Fibroblast of skin of left quadriceps (primary cell): ENCODE measurements at places on chromosomes 4 and X.

DNA sequence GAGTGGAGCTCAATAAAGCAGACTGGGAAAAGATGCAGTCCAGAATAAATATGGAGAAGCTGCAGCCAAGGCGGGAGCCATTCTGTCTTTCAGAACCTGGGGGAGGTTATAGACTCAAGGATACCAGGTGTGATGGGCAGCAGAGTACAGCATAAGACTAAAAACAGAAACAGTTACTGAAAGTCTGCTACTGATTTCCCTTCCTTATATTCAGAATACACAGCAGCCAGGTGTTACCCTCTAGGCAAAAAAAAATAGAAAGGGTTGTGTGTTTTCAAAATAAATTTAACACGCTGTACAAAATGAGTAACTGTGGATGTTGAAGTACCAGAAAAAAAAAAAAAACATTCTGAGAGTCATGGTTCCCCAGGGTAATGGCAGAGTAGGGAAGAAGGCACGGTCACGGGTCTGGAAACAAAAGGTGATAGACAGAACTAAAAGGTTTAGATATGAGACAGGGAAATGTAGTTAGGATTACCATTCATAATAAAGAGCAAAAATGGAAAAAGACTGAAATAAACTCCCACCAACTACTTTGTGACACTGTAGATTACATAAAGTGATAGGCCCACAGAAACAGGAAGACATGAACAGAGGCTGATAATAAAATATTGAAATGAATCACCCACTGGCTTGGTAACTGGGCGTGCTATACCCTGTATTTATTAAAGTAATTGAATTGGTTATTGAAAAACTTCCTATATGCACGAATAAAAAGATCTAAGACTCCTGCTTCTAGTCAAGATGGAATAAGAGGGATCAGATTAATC, 10.8 kb upstream of the HHIP start:
- no peak for DNase-seq

DNA sequence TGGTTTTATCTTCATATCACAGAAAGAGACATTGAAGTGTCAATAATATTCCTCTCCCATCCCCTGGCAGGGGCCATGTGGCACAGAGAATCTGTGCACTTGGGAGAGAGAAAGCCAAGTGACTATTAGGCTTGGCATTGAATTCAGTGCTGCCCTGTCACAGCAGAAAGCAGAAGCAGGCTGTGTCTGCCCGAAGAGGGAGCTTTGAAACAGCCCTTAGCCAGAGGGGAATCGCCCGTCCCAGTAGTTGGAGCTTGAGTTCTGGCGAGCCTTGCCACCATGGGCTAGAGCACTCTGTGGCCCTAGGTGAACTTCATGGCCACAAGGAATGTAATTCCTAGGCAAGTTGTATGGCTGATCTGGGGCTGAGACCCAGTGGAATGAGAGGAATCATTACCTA, 282.5 kb upstream of the PCDH10 start:
- no peak for DNase-seq

- DNase-seq: no peak
Measured at GRCh38 chr4:87975466-87975865, at the start of gene SPP1. Gene SPP1, plus strand, starts transcription at chr4:87975714. Its CDS starts 1,182 bp downstream, at chr4:87976896.

DNA sequence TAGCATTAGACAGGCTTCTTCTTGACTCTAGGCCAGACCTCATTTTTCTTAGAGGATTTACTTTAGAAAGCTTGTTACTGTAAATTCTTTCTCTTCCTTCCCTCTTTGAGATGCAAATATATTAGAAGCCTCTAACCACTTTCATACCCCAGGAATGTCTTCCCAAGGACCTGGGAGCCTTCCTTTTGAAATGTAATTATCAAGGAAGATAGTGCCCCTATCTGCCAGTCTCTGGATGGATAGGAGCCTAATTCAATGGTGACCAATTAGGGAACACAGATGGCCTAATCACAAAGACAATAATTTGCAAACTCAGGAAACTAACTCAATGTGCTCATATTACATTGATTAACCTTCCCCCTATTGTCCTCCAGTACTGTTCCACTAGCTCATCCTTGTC, 145.6 kb upstream of the DCAF8L1 start:
- no peak for DNase-seq

DNA sequence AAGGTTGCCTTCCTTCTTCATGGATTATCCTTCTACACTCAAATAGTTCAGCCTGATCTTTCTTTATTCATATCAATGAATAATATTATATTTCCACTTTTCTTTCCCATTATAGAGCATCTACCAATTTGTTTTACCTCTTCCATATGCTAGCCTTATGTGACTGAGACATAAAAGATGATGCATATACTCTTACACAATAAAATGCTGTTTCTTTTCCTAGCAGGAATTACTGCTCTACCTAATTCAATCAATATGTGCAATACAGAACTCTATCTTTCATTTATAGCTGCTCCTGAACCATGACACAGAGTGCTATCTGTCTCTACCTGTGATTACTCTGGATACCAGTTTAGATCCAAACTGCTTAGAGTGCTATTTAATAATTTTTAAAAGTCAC, 2334.0 kb downstream of the PCDH7 start:
- peak; percentile 42 for DNase-seq

GRCh38 chr4:83237591-83237990, 47.0 kb downstream of the COQ2 start:
- no peak for DNase-seq

DNA sequence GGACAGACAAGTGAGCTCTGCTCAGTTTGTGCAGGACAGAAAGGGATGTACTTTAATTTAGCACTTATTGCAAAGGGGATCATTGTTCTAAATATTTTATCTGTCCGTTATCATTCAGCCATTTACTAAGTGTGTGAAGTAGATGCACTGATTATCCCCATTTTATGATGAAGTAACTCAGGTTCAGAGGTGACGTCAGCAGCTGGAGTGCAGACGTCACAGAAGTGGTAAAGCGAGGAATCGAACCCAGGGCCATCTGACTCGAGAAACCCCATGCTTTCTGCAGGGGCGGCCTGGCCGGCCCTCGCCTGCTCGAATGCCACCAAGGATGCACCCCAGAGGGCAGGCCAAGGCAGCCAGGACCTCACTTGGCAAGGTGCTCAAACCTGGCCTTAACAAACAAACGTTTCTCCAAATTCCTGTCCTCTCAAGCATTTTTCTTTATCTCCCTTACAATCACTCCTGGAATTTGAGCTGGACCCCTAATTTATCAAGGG, 75.0 kb downstream of the DCTD start:
- no peak for DNase-seq

DNA sequence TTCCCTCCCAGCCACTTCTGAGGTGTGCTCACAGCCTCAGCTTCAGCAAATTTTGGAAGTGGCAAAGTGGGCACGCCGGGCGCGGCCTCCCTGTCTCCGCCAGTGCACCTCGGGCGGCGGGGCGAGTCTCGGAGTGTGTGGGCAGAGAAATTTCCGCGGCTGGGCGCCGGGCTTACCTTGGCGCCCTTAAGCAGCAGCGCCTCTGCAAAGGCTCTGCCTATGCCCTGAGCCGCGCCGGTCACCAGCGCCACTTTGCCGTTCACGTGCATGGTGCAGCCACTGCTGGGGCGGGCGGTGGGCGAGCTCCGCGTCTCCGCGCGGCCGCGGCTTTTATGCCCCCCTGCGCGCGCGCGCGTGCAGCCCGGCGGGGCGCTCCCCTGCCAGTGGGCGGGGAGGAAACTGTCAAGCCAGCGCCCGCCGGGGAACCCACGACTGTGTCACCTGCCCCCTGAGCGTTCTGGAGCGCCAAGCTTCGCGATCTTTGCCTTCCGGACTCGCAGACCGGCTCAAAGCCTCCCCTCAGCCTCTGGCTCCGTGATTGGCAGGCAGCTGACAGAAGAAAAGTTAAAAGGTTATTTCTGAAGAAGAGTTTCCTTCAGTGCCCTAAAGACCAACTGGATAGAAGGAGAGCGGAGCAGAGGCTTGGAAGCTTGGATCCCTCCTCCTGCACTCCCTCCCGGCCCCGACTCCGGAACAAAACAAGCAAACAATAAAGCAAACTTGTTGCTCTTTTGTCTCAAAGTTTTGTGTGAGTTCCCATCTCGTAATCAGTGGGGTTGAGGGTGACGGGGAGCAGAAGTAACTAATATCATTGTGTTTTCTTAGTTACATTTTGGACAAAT, at the start of gene HPGD:
TSS of gene HPGD (minus strand) at position 306 of the 842 bp plus-strand sequence. CDS start at position 269, 37 bp downstream.
- DNase-seq: no peak

DNA sequence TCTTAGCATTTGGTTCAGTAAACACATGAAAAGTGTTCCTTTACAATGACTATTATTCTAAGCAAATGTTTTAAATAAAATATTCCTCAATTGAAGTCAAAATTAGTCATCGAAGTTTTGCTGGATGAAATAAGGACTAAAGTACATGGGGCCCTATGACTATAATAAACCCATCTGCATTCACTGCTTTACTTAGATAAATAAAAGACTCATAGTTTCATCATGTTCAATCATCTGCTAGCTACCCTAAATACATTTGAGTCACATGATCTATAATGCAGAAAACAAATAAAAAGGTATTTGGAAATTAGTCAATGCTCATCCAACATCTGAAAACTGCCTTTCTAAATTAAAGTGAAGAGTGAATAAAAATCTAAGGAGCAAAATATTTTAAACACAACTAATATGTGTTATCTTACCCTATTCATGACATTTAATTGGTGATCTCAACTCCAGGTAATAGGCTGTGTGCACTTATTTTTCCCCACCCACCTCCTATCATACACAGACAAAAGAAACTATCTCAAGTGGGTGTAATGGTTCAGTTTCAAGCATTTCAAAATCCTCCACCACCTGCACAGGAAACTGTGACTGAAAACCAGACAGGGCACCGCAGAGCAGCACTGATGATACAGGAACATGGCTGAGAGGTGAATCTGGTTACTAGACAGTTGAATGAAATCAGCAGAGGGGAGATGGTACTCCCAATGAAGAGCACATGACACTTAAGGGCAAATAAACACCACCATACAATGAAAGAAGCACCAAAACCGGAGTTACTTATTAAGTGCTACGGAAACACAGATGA, 78.6 kb downstream of the CAMK2D start:
- DNase-seq: no peak

GRCh38 chrX:46733226-46733625, 25.7 kb downstream of the SLC9A7 start:
- DNase-seq: no peak

GRCh38 chr4:71687056-71687455, 96.8 kb downstream of the GC start:
- DNase-seq: no peak

DNA sequence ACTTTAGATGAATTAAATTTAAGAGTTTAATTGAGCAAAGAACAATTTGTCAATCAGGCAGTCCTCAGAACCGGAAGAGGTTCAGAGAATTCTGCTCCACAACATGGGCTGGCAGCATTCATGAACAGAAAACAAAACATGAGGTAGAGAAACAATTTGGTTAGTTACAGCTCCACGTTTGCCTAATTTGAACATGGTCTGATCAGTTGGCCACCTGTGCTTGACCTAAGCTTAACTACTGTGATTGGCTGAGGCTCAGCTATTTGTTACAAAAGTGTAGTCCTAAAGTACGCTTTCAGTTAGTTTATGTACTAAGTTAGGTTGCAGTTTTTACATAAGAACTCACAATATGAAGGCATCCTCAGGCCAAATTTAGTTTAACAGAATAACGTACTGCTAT, 258.6 kb downstream of the ADAM29 start:
- no peak for DNase-seq

GRCh38 chr4:151284534-151285245, 7.7 kb downstream of the PRSS48 start:
- no peak for DNase-seq

- peak; percentile 26 for DNase-seq
Measured at GRCh38 chrX:9072281-9072680, 38.4 kb upstream of the FAM9B start.

- DNase-seq: no peak
Measured at GRCh38 chr4:110364911-110365520, 110.9 kb upstream of the ENPEP start.

DNA sequence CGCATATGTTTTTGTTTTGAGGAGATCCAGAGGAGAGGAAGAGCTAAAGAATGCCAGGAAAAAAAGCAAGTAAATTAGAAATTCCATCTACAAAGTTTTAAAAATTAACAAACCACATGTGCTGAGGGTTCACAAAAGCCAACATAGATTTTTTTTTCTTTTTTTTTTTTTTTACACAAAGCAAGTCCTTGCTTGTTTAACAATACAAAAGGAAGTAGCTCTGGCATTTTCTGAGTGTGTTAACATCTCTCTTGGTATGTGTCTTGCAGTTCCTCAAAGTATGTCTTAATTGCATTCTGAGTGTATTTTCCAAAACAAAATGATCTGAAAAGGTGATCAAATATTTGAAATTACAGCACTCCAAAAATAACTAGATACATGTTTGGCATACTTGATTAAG, 1682.7 kb upstream of the AGA start:
- DNase-seq: no peak

GRCh38 chr4:507745-508512, 8.9 kb downstream of the PIGG start:
- no peak for DNase-seq

- DNase-seq: no peak
Measured at GRCh38 chr4:123554801-123555232, 158.2 kb downstream of the SPRY1 start.

DNA sequence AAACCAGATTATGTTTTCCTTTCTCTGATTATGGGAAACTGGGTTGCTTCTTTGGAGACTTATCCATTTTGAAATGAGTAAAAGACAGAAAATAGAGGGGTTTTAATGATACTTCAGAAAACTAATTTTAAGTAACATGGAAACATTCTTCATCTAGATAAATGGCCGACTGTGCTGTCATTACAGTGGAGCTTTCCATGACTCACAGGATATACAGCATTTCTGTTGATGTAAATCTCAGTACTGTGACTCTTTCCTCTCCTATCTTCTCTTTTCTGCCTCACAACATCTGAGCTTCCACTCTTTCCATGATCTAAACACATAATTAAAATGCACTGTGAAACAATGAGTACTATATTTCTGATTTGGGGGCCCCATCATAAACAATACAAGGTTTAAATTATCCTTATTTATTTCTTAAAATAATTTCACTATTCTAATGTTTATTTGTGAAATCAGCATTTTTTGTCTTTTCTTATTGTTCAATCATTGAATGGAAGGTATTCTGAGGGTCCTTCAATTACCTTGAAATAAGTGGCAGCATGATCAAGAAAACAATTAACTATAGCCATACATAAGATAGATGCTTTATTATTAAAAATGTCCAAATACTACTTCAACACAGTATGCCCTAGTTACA, 19.3 kb downstream of the SEC24D start:
- no peak for DNase-seq

GRCh38 chr4:38177035-38177546, 216.9 kb downstream of the PTTG2 start:
- no peak for DNase-seq

GRCh38 chr4:185726931-185727330, 85.1 kb downstream of the SORBS2 start:
- DNase-seq: no peak
